ENCODE measurements at places on chromosomes 6 and 20.

- DNase-seq: no peak
Measured at GRCh38 chr6:166005401-166005943, 162.2 kb downstream of the TBXT start.

- no peak for DNase-seq
Measured at GRCh38 chr6:90173262-90173925, 123.2 kb downstream of the BACH2 start.

GRCh38 chr6:90222724-90223198 lies 73.9 kb downstream of the BACH2 start:
- DNase-seq: no peak

GRCh38 chr6:166245148-166245547 lies 63.0 kb downstream of the PRR18 start:
- DNase-seq: no peak

- no peak for DNase-seq
Measured at GRCh38 chr6:157804448-157805327, 18.4 kb upstream of the SNX9 start.

All from NCI-H1930 (cell line).